ENCODE measurements at places on chromosomes 6 and 20.

GRCh38 chr6:4220558-4220957, 85.2 kb upstream of the ECI2 start:
- DNase-seq, result no peak

- no peak for DNase-seq
Observed at GRCh38 chr20:32153771-32154170, 44.3 kb downstream of the TM9SF4 start.

- DNase-seq, result no peak
Observed at GRCh38 chr20:63325021-63325471, 32.1 kb downstream of the COL20A1 start.

GRCh38 chr6:85641897-85642773, 551 bp downstream of the SYNCRIP start:
- DNase-seq, result peak; percentile 84

- DNase-seq, result no peak
Observed at GRCh38 chr6:129269891-129270290, 387.0 kb downstream of the LAMA2 start.

GRCh38 chr20:5136096-5136495, 9.3 kb downstream of the CDS2 start:
- no peak for DNase-seq

DNA sequence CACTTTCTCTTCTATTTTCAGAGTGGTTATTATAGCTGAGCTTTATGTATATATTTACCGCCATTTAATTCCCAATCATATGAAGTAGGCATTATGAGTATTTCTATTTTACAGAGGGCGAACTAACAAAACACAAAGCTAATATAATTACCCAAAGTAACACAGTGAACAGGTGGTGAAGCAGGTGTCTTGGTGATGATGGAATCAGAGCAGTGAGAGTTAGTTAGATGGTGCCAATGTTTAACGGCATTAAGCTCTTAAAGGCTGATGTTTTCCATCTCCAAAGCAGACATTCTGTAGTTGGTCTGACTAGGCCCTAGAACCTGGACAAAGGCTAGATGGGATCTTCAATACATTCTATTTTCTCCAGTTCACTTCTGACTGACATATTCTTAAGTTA, 551.1 kb upstream of the SYNCRIP start:
- no peak for DNase-seq

- DNase-seq, result peak; percentile 28
Observed at GRCh38 chr20:63183422-63184146, 32.3 kb downstream of the YTHDF1 start.

GRCh38 chr6:24630856-24631505, 15.0 kb downstream of the KIAA0319 start:
- DNase-seq, result no peak

GRCh38 chr6:101705866-101706265, 312.4 kb downstream of the GRIK2 start:
- no peak for DNase-seq

DNA sequence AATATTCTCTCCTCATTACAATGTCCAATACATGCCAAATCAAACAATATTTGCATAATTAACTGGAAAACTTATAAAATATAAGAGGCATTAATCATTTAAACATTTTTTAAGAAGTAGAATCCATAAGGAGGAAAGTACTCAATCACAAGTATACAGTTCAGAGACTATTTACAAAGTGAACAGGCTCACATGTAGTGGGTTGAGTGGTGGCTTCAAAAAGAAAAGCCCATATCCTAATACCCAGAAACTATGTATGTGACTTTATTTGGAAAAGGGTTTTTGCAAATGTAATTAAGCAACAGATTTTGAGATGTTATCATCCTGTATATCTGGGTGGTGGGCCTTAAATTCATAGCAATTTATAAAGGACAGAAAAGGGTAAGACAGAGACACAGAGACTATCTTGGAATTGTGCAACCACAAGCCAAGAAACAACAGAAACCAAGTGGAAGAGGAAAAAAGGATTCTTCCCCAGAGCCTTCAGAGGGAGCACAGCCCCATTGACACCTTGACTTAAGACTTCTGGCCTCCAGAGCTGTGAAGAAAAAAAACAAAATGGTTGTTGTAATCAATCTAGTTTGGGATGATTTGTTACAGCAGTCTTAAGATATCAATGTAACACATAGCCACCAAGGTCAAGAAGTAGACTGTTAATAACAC, 32.7 kb upstream of the CRISP1 start:
- DNase-seq, result no peak

All from right kidney (tissue), 9 donors.